Breast epithelium (tissue), 4 donors: ENCODE measurements at places on chromosomes 3 and 15. TPM values are rescaled to one million over a fixed set of nuclear protein-coding genes. Genes with fewer than 3 reads are reported as not detected.

Gene MORC1
- total RNA-seq = not detected

Gene CLDN16
- not detected for total RNA-seq

Gene HEXA
- 147 TPM for total RNA-seq

Gene LINGO1
- not detected for total RNA-seq

Gene PTPRG
- total RNA-seq = 179 TPM

Gene SENP8
- total RNA-seq = 1.6 TPM

Gene AGTR1
- total RNA-seq = 77.9 TPM

Gene MME
- total RNA-seq = 155 TPM

Gene P2RY13
- total RNA-seq = 2.5 TPM

Gene PLSCR4
- total RNA-seq = 85.5 TPM

Gene CFAP20DC
- 3.3 TPM for total RNA-seq

Gene RTP3
- total RNA-seq = not detected

Gene SLC15A2
- total RNA-seq = 2.2 TPM

DNA sequence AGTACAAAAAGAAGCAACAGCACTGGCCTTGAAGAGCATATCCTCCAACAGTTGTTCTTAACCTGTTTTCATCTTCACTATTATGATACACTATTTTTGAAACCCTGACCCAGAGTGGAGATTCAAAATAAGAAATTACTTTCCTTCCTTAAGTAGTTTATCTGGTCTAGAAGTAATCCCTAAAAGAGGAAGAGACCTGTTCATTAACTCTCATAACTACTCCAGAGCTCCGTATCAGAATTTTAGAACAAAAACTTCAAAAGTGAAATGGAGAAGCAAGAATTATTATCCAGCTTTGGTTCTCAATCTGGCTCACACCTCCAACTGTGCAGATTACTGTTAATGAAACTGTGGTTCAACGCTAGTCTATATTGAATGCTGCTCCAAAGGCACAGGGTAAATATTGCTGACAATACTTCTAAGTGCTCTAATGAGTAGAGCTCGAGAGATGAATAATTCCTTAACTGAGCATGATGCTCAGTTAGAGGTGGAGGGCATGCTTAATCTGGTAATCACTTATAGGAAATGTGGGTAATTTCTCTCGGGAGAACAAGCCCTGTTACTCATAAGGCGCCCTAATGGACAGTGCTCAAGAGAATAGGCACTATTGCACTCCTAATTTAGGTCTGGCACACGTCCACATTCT is 5.2 kb downstream of the LCMT2 start:
- no peak for DNase-seq

DNA sequence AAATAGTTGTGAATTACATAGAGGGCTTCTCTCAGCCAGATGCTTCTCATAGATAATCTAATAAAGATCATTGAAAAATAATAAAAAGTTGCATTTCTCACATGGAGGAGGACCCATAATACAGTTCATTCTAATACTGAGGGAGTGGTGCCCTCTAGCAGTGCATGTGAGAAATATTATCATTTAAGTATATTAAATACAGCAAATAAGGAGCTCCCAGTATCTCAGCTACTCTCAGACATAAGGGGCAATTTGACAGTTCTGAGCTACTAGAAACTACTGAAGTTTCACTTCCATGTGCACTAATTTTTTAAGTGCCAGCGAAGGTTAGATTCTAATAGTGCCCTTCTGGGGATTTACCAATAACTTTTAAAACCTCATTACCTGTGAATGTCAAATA is 188.3 kb downstream of the IL5RA start:
- no peak for DNase-seq

- DNase-seq = no peak
Observed at GRCh38 chr3:58837856-58838255, 171.3 kb upstream of the FAM3D start.

DNA sequence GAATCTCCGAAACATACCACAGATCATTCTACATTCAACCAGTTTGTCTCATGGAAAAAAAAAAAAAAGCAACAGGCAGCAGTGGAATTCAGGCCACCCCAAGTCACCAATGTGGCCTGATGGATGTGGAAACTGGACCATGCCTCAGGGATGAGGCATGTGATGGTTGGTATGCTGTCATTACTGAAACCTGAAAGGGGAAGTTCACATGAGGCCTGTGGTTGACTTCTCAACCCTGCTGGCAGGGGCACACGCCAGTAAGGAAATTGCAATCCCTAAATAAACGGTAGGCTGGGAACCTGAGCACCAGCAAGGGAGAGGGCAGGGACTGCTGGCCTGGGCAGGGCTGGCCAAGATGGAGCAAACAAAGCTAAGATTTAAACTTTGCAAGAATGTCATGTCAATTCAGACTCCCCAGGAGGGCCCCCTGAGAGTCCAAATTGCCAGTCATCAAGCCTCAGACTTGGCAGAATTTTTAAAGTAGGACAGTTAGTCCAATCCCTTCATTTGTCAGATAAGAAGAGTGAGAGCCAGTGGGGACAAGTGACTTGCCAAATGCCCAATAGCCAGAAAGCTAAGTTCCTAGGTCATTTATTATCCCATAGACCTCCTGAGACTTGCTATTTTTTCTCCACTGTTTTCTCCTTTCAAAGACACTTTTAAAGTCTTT is 310.4 kb downstream of the ERC2 start:
- DNase-seq = no peak

- DNase-seq = no peak
Observed at GRCh38 chr3:180680097-180680430, 775 bp upstream of the CCDC39 start.

GRCh38 chr3:33954956-33955355 is 156.5 kb downstream of the PDCD6IP start:
- DNase-seq = no peak

GRCh38 chr3:170633573-170633972 is 47.7 kb upstream of the SLC7A14 start:
- no peak for DNase-seq

DNA sequence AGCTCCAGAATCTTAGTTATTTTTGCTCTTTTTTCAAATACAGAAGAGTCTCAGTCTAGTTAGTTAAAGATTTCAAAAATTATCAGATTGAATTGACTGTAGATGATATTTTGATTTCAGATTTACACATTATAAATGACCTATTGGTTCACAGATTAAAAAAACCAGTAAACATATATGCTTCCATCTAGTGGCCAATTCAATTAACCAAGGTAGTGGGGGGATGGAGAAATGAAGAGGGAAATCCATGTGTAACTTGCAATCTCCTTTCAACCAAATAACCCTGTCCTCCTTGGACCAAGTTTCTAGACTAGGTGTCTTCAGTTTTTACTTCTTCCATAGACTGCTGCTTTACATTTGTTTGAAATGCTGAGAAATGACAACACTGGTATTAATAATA is 789.8 kb downstream of the ROBO1 start:
- DNase-seq = no peak

- DNase-seq = no peak
Observed at GRCh38 chr3:157786211-157786610, 283.0 kb upstream of the VEPH1 start.

GRCh38 chr15:37995461-37996347 is 61.3 kb downstream of the TMCO5A start:
- DNase-seq = no peak

- DNase-seq = no peak
Observed at GRCh38 chr3:162584986-162585385, 1088.4 kb downstream of the OTOL1 start.

DNA sequence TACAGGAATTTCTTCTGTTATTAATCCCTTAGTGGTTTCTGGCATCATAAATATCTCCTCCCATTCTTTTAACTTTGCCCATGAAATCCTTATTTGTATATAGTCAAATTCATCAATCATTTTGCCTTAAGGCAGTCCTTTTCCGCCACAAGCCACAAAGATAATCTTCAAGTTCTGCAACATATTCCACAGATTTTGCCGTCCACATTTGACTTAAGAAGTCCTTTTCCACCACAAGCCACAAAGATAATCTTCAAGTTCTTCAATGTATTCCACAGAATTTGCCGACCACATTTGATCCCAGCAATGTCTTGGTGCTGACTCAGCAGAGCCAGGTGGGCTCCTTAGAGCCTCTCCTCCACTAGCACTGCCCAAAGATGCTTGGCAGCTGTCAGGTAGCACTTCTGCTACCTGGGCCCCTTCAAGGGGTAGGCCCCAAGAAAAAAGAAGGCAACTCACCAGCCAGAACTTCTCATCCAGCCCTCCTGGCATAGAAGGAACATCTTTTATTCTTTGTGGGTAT is 35.0 kb downstream of the SEC22C start:
- DNase-seq = no peak

GRCh38 chr3:191889756-191890155 is 428.8 kb downstream of the PYDC2 start:
- DNase-seq = no peak

DNA sequence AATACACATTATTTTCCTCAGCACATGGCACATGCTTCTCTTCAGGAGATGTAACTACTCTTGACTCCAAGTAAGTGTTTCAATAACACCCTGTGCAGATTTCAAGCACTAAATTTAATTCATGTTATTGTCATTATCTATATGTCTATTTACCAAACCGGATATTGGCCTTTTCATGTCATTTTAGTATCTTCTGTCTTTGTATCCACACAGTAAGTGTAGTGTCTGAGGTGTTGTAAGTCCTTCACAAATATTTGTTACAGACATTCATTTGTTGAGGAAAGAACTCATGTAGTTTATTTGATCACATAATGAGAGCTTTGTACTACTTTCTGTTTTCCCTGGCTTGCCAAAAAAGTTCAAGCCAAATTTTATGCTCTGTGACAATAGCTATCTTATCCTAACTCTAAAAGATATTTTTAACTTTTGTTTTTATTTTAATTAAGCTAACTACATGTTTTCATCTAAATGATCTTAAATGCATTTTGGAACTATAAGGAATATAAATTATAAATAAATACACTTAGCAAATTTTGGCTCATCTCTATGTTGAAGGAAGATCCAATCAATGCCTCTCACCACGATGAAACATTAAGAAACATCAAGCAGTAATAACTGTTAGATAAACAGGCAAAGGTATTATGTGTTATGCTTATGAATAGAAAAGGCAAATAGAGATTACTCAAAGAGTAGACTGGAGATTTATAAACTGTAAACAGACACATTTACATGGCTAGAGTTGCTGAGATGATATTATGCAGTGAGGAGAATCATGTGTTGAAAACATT is 48.3 kb downstream of the SPTSSB start:
- DNase-seq = no peak

- DNase-seq = no peak
Observed at GRCh38 chr3:105119801-105120340, 246.8 kb upstream of the ALCAM start.

DNA sequence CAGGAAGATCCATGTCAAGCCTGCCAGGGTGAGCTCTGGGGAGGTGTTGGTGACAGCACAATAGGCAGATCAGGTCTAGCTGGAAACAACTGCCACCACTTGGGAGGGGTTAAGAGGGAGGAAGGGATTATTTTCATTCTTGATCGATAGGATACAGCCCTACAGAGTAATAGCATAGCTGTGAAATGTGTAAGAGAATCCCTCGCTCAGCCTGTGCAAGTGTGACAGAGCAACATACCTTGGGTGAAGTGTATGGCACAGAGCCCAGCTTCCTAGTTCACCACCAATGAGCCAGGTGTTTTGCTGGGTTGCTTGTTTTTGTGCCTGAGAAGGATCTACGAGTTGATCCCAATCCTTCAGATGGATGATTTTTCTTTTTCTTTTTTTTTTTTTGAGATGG is 9.2 kb upstream of the DCUN1D1 start:
- no peak for DNase-seq

DNA sequence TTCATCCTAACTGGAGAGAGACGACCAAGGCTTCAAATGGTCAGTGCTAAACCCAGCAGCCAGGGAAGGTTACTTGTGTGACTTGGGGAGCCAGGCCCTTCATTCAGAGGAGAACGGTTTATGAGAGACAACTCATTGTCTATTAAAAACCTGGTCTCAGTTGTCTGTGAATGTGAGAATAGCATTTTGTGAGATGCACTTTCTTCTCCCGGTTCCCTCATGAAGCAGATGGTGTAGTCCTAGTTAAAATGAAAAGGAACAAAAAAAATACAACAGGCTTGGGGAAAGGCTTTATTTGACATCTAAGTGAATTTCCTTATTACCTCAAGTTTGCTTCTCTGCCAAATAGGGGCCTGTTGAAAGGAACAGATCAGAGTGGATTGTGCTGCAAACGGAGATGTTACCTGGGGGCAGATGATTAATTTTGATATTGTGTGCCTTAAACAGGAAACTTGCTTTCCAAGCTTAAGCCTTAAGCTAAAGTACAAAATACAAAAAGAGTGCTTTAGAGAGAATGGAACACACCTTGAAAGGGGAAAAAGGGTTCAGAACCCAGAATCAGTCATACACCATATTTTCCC is 202.7 kb upstream of the BHLHE40 start:
- no peak for DNase-seq

DNA sequence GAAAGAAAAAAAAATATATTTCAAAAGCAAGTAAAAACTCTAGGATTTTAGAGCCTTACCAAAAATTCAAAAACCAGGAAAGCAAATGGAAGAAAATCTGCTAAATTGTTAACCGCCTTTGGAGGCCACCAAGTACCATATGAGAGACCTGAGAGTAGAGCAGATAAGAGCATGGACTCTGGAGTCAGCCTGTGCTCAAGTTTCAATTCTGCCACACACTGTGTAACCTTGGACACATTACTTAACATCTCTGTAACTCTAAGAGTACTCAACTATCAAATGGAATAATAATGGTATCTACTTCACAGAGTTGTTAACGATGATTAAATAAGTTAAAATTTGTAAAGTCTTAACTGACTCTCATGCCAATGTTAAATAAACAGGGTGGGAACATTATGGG is 12.7 kb downstream of the RBSN start:
- DNase-seq = no peak

- DNase-seq = no peak
Observed at GRCh38 chr3:66552846-66553245, 52.0 kb upstream of the LRIG1 start.

- no peak for DNase-seq
Observed at GRCh38 chr3:70506775-70507174, 194.3 kb upstream of the MDFIC2 start.

DNA sequence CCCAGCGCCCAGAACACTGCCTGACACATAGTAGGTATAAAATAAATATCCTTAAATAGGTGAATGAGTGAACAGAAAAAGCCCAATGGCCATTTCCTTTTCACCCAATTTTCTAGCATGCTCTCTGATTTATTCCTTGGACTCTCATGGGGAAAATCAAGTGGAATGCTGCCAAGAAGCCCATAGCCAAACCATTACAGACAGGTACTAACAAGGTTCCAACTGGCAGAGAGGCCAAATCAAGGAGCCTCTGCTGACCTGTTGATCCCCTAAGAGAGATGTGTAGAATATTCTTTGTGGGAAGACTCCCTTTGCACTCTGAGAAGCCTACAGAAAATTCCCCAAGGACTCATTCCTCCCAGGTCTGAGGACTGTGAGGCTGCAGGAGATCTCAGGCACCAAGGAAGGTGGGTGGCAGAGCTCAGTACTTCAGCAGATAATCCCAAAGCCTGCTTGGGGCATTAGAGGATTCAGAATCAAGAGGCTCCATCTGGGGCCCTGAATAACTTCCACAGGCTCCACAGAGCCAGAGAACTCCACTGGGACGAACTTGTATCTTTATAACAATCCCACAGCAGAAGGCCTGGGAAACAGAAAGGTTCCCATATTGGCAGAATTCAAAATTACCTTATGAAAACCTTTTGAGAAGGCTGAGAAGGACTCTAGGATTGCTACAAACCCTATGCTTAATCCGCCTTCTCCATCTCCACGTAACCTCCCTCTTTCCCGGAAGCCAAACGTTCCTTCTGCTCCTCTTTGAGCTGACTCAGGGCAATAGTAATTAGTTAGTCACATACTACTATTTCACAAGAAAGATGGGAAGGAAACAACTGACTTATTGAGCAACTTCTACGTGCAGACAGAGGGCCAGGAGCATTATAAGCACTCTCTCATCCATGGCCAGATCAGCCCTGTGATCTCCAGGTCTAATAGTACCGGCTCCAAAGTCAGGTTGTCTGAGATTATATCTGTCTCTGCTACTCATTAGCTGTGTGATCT is 34.5 kb downstream of the PRICKLE2 start:
- DNase-seq = no peak
